ENCODE measurements at places on chromosomes 2 and 18.

DNA sequence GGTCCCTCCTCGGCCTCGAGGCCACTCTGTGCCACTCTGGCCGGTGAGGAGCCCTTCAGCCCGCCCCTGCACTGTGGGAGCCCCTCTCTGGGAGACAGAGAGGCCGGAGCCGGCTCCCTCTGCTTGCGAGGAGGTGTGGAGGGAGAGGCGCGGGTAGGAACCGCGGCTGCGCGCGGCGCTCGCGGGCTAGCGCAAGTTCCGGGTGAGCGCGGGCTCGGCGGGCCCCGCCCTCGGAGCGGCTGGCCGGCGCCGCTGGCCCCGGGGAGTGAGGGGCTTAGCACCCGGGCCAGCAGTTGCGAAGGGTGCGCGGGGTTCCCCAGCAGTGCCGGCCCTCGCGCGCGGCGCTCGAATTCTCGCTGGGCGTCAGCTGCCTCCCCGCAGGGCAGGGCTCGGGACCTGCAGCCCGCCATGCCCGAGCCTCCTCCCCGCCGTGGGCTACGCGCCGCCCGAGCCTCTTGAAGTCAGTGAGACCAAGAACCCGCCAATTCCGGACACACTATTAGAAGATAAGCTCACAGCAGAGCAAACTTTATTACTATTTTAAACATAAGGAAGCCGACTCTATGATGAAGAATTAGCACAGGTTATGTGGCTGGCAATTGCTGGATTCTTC, 825.8 kb upstream of the FANCL start:
- no peak for DNase-seq

DNA sequence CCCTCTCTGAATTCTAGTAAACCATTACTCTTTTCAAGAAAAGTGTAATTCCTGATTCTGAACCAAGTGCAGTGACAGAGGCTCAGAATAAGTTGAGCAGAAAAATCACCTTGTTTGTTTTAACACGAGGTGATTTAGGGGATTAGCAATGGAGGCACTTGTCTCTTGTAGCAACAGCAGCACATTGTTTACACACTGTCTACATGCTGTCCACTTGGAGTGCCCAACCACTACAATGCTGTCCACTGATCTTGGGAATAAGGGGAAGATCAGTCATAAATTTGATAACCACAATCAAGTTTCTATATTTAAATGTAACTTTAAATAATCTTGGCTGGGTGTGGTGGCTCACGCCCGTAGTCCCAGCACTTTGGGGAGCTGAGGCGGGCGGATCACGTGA, 13.9 kb upstream of the RMND5A start:
- no peak for DNase-seq

DNA sequence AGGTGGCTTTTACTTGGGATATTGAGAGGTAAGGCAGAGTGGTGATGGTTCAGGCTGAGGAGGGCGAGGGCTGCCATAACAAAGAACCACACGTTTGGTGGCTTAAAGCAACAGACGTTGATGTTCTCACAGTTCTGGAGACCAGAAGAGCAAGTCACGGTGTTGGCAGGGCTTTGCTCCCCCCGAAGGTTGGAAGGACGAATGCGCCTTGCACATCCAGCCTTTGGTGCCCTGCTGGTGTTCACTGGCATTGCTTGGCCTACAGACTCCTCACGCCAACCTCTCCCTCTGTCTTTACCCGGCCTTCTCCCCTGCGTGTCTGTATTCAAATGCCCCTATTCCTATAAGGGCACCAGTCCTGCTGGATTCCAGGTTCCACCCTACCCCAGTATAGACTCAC, 125.4 kb downstream of the TPO start:
- DNase-seq: no peak

DNA sequence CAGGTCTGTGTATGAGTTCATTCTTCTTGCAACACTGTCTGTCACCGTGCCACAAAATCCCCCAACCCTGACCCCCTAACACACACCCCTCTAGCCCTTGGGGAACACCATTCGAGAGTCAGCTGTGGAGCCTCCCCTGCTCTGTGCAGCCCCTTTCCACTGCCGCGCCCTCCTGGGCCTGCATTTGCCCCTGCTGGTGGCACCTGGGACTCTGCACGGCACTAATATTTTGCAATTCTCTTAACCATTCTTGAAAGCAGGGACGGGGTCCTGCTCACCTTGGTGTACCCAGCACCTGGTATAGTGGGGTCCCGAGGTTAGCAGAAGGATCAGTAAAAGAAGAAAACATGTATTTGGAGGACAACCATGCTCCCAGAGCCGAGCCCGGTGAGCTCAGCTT, 124.0 kb downstream of the HDAC4 start:
- no peak for DNase-seq

GRCh38 chr2:128368437-128369107, 49.9 kb upstream of the HS6ST1 start:
- no peak for DNase-seq

GRCh38 chr2:137173463-137173862, 408.1 kb downstream of the THSD7B start:
- DNase-seq: no peak

DNA sequence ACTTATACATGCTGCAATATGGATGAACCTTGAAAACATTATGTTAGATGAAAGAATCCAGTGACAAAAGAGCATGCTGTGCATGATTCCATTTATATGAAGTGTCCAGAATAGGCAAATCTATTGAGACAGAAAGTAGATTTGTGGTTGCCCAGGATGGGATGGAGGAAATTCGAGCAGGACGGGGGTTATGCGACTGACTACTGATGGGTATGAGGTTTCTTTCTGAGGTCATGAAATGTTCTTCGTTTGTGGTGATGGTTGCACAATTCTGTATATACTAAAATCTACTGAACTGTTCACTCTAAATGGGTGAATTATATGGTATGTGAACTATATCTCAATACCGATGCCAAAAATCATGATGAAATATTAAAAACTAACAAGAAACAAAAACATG, 18.9 kb upstream of the MTERF4 start:
- DNase-seq: no peak

DNA sequence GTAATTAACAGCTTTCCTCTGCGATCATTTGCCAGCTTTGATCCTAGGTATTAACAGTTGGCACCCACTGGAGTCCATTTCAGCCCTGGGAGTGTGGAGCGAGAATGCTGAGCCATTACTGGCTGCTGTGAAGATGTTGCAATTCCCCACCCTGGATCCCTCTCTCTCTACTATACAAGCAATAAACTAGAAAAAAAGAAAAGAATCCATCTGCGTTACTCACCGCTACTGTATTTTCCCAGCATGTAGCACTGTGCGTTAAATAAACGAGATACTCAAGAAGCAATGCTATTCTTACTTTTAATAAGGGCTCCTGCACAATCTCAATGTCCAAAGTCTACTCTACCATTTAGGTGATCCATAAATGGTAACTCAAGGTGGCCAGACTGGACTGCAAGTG, 8.5 kb downstream of the RTTN start:
- DNase-seq: no peak

DNA sequence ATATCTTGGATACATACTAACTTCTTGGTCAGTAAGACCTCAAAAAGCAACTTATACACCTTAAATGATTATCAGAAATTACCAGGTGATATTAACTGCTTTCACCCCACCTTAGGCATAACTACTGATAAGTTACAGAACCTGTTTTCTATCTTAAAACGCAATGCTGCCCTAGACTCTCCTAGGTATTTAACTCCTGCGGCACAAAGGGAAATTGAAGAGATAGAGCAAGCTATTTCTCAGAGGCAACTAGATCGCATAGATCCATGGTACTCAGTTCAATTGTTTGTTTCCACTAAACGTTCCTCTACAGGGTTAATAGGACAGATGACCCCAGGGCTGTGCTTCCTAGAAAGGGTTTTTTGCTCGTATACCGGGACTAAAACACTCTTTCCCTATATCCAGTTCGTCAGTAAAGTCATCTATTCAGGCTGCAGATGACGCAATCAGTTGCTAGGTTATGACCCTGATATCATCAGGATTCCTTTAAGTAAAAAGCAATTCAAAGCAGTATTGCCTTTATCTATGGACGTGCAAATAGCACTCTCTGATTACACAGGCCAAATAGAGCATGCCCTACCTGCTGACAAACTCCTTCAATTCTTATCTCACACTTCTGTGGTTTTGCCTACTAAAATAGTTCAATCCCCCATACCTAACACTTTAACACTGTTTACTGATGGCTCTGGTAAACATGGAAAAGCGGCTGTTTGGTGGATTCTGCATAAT, 62.3 kb upstream of the MYO3B start:
- no peak for DNase-seq

DNA sequence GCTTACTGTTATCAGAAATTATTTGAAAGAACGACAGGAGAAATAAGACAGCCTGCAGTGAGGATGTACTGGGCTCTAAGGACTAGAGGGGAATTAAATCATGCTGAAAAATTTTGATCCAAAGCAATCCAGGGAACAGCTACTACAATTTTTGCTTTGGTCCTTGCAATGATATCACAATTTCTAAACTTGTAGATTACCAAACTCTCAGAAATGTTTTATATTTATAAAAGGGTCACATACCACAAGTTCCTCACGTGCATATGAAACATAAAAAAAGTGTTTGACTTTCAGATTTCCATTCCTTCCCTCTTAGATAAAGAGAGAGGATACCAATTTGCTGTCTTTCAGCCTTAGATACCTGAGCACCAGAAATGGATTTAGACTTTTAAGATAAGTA, 261.2 kb downstream of the STK39 start:
- DNase-seq: no peak

GRCh38 chr2:27653397-27653796, 10.0 kb downstream of the SUPT7L start:
- DNase-seq: no peak

DNA sequence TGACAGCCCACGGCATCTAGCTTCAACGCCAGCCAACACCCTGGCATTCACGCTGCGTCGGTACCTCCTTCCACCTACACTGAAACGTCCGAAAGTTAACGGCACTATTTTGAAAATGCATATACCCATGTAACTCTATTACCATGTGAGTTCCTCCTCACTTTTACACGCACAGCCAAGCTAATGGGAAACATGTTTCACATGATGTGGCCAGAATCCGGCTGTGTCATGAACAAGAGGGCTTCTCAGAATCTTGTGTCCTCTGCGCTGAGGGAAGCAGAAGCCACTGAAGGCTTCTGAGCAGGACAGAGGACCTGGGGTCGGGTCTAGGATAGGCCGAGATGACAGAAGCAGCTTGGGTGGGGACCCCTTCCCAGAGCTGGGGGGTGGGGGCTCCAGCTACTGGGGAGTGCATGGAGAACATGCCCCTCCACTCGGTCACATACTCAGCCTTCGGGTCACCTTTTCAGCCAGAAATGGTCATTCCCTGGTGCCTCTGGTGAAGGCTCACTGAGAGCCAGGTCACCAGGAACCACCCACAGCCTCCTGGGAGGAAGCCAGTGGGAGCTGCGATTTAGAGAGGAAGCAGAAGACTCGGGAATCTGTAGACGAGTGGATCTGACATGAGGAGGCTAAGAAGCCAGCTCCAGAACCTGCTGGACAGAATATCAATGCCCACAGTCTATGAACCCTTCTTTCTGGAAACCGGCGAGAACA, 41.5 kb downstream of the HDAC4 start:
- DNase-seq: no peak

GRCh38 chr18:10318691-10318970, 135.8 kb upstream of the APCDD1 start:
- DNase-seq: no peak

- DNase-seq: no peak
Observed at GRCh38 chr2:44817256-44817655, 124.2 kb upstream of the SIX3 start.

DNA sequence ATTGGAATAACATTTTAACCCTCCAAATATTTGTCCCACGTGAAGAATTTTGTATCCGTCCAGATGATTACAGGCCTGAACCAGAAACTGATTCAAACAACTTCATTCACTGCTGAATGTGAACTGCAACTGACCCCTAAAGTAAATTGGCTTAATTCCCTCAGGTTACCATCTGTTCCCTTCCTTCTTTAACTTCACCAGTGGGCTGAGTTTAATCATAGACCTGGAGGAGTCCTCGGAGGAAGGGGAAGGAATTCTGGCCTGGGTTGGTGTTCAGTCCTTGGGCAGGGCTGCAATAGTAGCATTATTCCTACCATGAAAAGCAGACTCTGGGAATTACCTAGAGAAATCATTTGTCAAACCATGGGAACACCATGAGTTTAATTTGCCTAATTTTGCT, 207.4 kb downstream of the TMEM247 start:
- no peak for DNase-seq

GRCh38 chr18:21167641-21168377, 56.2 kb upstream of the ROCK1 start:
- DNase-seq: no peak

GRCh38 chr2:120856421-120856862, 120.8 kb downstream of the GLI2 start:
- DNase-seq: no peak

DNA sequence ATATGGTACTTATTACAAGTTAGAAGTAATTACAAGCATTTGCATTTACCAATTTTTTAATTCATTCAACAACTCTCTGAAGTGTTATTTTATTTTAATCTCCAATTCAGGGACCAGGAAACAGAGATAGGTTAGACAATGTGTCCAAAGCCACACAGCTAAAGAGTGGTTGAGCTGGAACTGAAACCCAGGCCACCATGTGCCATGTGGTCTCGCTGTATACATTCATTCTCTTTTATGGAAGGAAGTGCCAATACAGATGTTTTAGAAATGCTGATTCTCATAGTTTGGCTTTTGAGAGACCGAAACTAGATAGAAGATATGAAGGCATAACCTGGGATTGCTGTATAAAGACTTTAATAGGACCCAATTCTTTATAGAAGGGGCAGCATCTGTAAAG, 684.6 kb upstream of the ID2 start:
- no peak for DNase-seq

- no peak for DNase-seq
Observed at GRCh38 chr2:231660860-231661259, 47.5 kb upstream of the PTMA start.

DNA sequence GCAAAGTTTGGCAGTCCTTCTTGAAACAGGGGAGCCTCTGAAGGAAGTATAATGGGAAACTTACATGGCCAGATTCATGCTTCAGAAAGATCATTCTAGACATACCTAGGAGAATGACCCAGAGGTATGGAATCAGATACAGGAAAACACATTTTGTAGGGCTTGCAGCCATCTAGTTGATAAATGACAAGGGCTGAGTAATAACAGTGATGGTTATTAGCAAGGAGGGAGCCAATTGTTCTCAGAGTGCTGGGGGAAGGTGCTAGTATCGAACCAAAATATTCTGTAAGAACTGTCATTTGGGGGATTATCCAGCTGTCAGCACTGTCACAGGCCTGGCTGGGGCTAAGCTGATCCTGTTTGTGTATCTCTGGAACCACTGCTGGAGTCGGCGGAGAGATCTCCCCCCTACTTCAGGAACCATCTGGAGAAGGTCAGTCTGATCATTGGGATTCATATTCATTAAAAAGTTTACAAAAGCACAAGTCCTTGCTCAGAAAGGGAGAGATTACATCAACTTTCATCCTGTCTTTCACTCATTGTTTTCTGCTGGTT, 113.8 kb upstream of the THSD7B start:
- no peak for DNase-seq
